Activated CD4-positive, alpha-beta T cell treated with anti-CD3 and anti-CD28 coated beads for 1 hour (primary cell): ENCODE measurements at places on chromosomes 12 and 14.

GRCh38 chr12:7647071-7647470, 18.6 kb downstream of the APOBEC1 start:
- no peak for DNase-seq

DNA sequence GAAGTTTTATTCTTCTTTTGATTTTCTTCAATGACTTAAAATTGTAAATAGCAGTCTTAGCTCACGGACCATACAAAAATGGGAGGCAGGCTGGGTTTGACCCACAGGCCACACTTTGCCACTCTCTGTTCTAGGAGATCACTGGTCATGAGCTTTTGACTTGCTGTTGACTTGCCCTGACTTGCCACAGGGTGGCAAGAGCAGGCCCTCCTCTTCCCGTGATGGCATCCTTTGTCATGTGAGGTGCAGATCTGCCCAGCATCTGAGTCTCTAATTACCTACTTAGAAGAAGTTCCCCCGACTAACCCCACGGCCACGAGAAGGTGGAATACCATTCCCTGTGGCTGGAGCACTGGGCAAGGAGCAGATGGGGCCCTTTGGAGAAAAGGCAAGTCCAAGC, 81.0 kb upstream of the SCAF11 start:
- DNase-seq, result no peak

DNA sequence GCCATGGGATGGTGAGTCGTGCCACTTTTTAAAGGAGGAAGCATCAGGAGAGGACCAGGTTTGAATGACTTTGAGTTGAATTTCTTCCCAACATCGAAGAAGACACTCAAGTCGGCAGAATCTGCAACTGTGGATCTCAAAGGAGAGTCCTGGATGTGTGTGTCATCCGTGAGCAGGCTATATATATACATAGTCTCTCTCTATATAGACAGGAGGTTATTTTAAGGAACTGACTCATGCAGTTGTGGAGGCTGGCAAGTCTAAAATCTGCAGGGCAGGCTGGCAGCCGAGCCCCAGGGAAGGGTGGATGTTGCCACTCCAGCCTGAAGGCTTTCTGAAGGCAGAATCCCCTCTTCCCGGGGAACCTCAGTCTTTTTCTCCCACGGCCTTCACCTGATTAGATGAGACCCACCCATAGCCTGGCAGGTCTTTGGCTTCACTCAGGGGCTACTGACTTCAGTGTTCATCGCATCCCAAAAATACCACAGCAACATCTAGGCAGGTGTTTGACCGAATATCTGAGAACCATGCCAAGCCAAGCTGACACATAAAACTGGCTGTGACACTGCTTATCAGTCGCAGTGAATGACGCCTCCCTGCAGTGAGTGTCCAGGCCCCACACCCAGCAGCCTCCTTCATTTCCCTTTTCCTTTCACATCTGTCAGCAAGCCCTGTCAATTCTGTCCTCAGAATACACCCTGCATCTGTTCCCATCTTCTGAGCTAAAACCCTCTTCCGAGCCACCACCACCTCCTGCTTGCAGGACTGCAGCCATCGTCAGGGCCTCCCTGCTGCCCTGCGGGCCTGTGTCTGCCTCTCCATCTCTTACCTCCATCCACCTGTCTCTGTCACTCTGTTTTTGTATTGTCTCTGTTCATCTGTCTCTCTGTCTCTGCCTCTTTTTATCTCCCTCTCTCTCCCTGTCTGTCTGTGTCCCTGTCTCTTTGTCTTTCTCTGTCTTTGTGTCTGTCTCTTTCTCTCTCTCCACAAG, 54.0 kb downstream of the ZNF664 start:
- DNase-seq, result no peak

DNA sequence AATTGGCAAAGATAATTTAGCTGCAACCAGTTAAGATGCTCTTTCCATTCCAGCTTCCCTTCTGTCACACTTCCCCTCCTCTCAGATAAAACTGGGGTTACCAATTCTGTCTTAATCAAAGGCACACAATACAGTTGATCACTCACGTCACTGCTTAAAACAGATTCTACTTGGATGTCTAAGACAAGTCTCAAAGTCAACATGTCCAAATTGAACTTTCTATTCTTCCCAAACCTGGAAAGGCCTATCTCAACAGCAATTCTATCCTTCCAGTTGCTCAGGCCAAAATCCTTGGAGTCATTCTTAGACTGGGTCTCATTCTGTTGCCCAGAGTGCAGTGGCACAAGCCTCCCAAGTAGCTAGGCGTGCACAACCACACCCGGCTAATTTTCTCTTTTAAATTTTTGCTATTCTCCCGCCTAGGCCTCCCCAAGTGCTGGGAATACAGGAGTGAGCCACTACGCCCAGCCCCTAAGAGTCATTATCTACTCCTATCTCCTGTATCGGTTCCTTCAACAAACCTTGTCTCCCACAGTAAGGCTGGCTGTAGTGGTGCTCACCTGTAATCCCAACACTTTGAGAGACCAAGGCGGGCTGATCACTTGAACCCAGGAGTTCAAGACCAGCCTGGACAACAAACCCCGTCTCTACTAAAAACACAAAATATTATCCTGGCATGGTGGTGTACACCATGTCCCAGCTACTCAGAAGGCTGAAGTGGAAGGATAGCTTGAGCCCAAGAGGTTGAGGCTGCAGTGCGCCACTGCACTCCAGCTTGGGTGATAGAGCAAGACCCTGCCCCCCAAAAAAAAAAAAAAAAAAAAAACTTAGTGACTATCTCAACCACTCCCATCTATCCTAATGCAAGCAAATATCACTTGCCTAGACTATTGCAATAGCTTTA, 4.7 kb downstream of the RPS29 start:
- no peak for DNase-seq

DNA sequence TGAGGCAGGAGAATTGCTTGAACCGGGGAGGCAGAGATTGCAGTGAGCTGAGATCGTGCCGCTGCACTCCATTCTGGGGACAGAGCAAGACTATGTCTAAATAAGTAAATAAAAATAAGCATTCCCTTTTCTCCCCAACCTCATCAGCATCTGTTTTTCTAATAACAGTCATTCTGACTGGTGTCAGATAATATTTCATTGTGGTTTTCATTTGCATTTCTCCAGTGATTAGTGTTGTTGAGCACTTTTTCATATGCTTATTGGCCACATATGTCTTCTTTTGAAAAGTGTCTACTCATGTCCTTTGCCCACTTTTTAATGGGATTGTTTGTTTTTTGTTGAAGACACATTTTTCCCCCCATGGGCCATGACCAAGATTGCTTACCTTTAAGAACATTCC, 243.2 kb downstream of the ADAMTS20 start:
- DNase-seq, result no peak

DNA sequence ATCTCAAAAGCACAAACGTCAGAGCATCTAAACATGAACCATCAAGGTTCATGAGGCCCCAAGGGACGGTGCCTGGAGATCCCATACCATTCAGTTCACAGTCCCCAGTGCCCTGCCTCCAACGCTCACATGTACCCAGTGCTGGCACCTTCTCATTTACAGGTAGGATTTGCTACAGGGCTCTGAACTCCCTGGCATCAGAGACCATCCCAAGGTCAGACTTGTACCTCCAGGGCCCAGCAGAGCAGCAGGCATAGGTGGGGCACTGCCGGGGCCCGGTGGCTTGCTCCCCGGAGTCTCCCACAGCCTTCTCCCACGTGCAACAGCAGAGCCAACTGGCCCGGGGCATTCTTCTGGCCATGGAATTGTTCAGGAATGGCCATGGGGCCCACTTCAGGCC, 114.8 kb downstream of the BCL11B start:
- no peak for DNase-seq

DNA sequence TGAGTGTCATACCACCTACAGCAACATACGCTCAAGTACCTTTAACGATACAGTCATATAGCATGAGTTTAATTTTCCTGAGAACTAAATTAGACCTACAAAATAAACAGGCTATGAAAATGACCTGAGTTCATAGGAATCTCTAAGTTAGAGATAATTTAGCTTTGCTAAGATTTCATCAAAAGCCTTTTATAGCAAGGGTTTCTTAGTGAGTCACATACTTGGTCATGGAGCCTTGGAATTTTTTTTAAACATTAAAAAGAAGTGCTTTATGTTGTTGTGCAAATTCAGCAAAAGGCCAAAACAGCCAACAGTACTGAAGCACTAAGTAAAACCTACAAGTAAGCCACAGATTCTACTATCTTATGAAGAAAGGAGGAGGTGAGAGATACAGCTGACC, 93.6 kb upstream of the FERMT2 start:
- no peak for DNase-seq

DNA sequence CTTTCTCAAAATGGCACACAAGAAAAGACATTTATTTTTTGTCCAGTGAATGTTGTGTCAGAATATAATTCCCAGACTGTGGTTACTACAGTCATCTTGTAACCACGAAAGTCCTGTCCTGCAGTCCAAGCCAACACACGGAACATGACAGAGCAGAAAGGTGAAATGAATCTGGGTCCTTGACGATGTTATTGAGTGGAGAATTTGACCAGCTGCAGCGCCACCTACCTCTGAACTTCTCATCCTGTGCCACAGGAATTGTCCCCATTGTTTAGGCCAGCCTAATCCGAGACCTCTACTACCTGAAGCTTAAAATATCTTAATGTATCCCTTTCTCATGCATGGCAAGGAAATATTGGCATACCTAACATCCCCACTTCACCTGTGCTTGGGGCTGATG, 64.1 kb upstream of the OTX2 start:
- no peak for DNase-seq

DNA sequence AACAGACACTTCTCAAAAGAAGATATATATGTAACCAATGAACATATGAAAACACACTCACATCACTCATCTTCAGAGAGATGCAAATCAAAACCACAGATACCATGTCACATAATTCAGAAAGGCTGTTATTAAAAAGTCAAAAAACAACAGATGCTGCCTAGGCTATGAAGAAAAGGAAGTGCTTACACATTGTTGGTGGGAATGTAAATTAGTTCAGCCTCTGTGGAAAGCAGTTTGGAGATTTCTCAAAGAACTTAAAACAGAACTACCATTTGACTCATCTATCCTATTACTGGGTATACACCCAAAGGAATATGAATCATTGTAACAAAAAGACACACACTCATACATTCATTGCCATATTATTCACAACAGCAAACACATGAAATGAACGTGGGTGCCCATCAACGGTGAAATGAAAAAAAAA, 35.1 kb downstream of the EIF2S3B start:
- DNase-seq, result no peak

- DNase-seq, result no peak
Measured at GRCh38 chr14:88270776-88271175, 52.3 kb downstream of the KCNK10 start.

- no peak for DNase-seq
Measured at GRCh38 chr12:71057330-71057729, 100.5 kb downstream of the TSPAN8 start.

- no peak for DNase-seq
Measured at GRCh38 chr14:71959055-71959454, 26.8 kb downstream of the RGS6 start.

DNA sequence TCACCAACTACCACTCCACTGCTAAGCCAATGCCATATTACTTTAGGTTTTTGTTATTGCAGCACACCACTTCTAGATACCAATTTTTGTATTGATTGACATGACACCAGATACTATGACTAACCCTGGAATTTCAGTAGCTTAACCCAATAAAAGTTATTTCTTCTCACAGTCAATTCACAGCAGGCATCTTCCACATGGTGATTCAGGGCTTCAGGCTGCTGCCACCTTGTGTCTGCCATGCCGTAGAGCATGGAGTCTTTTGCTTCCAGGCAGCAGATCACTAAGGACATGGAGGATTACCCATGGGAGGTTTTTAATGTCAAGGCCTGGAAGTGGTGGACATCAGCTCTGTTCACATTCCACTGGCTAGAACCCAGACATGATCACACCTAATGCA, 56.4 kb upstream of the LTA4H start:
- no peak for DNase-seq

DNA sequence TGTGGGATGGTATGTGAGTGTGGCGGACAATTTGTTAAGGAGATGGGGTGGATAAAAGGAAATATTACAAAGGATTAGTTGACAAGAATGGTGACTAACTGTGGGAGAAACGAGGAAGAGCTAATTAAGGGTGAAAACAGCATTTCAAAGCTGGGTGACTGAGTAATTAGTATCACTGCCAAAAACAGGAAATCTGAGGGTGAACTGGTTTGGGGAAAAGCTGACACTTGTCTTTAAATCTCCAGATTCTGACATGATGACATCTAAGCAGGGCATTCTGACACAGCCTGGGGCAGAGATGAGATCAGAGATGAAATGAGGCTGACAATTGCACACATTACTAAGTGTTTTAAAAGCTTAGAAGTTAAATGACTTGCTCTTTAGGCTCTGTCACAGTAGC, 42.4 kb upstream of the CCDC175 start:
- DNase-seq, result no peak

DNA sequence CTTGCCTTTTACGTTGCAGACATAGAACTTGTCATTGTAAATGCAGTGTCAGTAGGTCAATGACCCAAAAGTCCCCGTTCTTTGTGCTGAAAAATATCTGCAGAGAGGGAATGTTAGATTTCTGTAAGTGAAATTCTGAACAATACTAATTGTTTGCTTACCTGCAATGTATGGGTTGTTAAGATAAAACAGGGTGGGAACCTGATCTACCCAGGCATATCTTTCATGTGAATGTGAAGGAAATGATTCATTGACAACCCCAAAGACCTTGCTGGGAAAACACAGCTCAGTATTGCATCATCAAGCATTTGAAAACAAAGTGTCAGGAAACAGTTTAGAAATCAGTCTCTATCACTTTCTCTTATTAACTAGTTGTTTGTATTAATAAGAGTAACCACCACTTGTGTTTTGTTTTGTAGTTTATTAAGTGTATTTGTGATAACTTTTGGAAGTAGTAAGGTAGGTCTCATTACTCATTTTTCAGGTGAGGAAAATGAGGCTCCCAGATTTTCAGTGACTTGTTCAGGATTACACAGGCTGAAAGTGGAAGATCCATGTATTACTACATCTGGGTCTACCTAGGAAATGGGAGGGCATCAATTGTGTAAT, 57.9 kb upstream of the SLC38A2 start:
- DNase-seq, result no peak

DNA sequence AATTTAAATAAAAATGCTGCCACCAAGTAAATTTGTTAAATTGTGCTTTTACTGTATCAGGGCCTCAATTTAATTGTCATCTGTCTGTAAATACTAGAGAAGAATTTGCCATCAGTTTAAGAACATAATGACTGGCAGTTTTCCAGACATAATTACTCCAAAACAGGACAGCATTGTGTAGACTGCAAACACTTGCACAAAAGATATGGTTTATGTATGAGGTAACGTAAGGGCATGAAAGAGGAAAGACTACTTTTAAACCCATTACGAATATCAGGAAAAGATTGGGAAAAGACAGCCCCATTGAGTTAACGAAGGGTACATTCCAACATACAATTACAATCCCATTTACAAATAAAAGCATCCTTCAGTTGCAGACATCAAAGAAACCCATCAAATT, 59.8 kb upstream of the KRR1 start:
- no peak for DNase-seq

DNA sequence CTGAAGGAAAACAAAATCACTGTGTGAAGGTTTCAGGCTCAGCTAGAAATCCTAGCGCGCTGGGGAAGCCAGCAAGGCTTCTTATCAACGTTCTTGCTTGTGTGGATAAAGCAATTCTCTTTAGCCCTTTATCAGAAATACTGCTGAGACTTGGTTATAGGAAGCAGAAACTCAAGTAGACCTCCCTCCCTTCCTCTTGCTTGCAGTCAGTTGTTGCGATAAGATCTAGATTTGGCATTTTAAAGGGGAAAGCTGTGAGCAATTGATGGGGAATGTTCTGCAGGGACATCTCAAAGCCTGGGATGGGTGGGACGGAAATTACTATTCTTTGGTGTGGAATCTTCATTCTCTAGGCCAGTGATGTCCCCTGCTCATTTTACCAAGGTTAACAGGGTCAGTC, 76.4 kb upstream of the ANO4 start:
- DNase-seq, result no peak

GRCh38 chr14:81605660-81606059, 72.0 kb upstream of the SEL1L start:
- no peak for DNase-seq
